ENCODE measurements at places on chromosomes 12 and 14. TPM values are rescaled to one million over a fixed set of nuclear protein-coding genes. Genes with fewer than 3 reads are reported as not detected.

CCDC88C gene
- total RNA-seq: 4.4 TPM

EGLN3 gene
- total RNA-seq: 122 TPM

IGFBP6 gene
- 99.0 TPM for total RNA-seq

MYO1H gene
- 0.16 TPM for total RNA-seq

CLEC1B gene
- not detected for total RNA-seq

AMN gene
- not detected for total RNA-seq

LUM gene
- 130 TPM for total RNA-seq

TEX52 gene
- not detected for total RNA-seq

COX8C gene
- not detected for total RNA-seq

ABCD2 gene
- total RNA-seq: 9.9 TPM

SSPN gene
- 52.4 TPM for total RNA-seq

A2ML1 gene
- total RNA-seq: not detected

PPM1H gene
- 5.0 TPM for total RNA-seq

KCNH5 gene
- total RNA-seq: not detected

OAS1 gene
- total RNA-seq: 8.4 TPM

CRACR2A gene
- 10.9 TPM for total RNA-seq

HOXC12 gene
- not detected for total RNA-seq

DNA sequence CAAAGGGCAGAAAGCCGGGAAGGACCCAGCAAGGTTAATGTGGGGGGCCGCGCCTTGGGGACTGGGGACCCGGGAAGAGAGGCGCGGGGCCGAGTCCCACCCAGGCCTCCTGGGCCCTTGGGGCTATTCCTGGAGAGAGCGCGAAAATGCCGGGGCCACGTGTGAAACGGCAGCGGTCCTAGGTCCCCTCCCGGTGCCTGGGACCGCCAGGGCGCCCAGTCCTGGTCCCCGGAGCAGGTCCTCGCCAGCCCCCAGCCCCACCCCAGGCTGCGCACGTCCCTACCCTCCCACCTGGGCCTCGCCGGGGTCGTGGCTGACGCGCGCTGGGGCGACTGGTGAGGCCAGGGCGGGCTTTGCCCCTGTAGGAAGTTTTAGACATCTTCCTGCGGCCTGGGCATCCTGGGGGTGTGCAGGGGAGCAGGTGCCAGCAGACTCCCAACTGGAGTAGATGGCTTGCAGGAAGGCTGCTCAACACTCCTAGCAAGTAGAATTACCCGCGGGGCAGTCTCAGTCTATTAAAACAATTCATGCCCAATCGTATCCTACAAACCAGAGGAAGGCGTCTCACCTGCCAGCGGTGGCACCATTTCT lies 708 bp downstream of the FAR2 start:
- DNase-seq: no peak

GRCh38 chr12:116881325-116881876 lies at the start of gene HRK:
Gene HRK (minus strand): TSS chr12:116881441. CDS start chr12:116881307, 134 bp downstream.
- no peak for DNase-seq

GRCh38 chr14:65920996-65921395 lies 508.5 kb downstream of the FUT8 start:
- DNase-seq: no peak

DNA sequence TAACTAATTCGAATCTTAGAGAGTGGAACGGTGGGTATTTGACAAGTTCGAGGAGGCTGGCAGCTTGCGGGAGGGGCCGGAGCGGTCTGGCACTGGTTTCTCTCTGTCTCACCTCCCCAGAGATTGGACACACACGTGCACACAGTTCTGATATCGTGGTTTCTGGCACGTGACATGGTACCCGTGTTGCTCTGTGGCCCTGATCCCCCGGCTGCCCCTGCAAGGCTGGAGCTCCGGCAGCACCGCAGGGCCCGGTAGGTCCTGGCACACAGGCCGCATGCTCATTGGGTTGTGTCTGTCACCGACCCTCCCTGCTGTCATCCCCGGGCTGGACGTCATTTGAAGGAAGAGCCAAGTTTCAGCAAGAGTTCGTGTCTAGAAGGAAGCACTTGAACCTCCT lies 82.7 kb downstream of the PPP2R5C start:
- DNase-seq: no peak

DNA sequence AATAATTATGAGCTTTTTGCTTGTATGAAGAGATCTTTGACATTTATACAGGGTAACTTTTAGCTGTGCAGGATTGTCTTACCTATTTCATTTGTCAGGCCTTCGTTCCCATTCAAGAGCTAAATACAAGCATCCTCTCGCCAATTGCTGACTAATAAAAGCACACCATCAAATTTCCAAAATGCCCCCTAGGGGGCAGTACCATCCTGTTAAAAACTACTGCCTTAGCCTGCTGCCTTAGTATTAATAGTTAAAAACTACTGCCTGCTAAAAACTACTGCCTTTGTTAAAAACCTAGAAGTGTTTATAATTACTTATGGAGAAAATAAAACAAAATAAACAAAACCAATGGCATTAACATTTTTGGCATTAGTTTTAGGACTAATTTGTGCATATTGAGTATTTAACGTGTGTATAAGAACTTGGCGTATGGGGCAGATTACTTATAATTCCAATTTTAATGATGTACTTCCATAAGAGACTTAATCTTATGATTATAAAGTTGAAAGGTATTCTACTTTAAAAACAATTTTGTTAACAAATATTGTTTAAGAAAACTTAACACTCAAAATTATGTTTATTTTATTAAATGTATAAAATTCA lies 3.0 kb upstream of the IFI27L2 start:
- peak; percentile 75 for DNase-seq

GRCh38 chr12:123076604-123077297 lies 74.1 kb downstream of the PITPNM2 start:
- no peak for DNase-seq

GRCh38 chr14:100534528-100535286 lies 52.5 kb downstream of the BEGAIN start:
- peak; percentile 43 for DNase-seq

- no peak for DNase-seq
Measured at GRCh38 chr14:56211084-56211483, 92.9 kb downstream of the PELI2 start.

DNA sequence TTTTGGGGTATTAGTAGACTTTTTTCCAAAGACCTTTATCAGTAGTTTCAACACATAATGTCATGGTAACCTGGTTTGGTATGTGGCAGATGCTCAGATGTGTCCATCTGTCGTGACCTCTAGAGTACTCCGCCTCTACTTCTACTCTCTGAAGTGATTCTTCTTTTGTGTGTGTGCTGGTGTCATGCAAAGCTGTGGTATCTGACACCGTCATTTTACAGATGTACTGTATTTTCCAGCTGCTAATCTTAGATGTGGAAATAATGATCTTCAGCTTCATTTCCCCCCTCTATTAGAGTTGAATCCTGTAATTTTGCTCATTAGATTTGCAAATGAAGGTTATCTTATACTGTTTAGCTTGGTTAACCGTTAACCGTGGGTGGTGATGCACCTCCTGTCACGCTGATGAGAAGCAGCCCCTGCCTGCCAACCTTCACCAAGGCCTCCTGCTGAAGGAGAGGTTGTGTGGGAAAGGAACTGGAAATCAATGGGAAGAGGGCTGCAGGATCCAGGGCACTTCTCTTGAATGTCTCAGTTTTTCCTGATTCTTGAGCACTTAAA lies 222.4 kb upstream of the AMIGO2 start:
- DNase-seq: no peak

DNA sequence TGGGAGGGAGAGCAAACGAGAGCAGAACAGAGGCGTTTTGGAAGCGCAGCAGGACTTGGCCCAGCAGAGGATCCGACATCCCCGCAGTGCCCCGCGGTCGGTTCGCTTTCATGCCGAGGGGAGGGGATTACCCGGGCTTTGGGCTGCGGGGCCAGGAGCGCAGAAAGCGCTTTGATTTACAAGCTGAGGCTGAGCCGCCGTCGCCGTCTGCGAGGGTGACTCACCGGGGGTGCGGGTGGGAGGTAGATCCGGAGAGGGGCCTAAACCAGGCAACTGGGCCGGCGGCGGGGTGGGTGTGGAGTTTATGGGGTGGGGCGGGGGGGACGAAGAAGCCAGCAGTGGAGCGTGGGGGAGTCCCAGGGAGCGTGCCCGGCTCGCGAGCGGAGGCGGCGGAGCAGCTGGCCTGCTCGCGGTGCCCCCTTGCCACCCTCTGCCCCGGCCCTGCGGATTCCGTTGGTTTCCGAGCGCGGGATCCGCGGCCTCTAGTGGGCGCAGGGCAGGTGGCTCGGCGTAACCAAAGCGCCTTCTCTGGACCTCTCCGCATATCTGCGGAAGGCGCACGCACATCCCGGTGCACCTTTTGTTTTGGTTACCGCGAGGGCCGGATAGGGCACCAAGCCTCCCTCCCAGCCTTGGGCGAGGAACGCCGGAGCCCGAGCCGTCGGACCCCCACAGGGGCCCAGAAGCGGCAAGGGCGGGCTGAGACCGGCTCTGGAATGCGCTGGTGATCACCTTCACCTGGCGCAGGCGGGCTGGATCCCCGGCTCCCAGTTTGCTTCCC lies 2.6 kb downstream of the SIX4 start:
- DNase-seq: no peak

DNA sequence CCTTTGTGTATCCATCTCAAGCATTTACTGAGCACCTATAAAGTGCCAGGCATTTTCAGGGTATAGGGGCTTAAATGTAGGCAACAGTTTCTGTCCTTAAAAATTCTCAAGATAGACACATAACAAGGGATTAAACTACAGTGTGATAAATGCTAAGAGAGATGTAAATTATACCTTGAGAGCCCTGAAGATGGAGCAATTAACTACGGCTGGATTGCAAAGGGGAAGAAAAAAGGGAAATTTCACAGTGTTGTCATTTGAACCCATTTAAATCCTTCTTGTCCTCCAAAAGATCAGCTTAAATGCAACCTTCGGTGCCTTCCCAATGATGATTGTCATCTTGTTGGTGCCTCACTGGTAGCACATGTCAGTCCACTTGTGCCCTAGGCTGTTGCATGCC lies 11.5 kb upstream of the IL26 start:
- no peak for DNase-seq

- no peak for DNase-seq
Measured at GRCh38 chr12:3032770-3033538, 44.2 kb upstream of the TSPAN9 start.

GRCh38 chr14:90263748-90264449 lies 7.5 kb downstream of the PSMC1 start:
- no peak for DNase-seq

GRCh38 chr12:104360157-104360556 lies 56.6 kb downstream of the EID3 start:
- DNase-seq: no peak

DNA sequence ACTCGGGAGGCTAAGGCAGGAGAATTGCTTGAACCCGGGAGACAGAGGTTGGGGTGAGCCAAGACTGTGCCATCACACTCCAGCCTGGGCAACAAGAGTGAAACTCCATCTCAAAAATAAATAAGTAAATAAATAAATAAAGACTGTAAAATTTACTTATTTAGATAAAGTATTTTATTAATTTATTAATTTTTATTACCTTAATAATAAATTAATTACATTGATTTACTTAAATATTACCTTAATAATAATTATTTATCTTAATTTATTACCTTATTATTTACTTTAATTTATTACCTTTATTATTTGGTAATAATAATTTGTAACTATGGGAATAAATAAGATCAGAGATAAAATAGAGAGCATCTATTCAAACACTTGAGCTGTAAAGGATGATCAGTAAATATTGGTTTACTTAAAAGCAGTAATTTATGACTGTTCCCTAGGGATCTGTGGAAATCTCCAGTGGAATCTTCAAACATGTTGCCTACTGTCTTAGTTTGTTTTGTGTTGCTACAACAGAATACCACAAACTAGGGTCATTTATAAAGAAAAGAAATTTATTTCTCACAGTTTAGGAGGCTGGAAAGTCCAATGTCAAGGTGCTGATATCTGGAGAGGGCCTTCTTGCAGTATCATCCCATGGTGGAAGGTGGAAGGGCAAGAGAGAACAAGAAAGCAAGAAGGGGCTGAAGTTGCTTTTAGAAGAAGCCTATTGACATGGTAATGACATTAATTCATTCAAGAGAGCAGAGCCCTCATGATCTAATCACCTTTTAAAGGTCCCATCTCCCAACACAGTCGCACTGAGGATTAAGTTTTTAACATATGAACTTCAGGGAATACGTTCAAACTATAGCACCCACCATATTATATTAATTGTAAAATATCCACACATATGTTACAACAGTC lies 37.1 kb downstream of the SOCS2 start:
- DNase-seq: no peak

DNA sequence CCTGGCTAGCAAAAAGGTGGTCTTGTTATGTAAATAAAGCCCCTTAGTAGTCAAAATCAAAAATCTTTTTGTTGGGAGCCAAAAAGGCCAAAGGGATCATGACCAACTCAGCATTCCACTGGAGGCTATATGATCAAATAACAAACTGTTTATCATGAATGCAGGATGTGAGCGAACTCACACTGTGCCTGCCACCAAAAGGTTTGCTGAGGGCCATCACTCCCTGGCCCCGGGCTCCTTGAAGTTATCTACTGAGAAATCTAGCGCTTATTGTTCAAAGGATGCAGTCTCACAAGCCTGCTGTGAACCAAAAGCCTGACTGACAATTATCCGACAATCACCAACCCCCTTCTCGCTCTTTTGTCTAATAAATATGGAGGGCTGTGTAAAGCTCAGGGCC lies 107.2 kb upstream of the DDHD1 start:
- no peak for DNase-seq

GRCh38 chr14:100994756-100995330 lies 91.3 kb upstream of the RTL1 start:
- no peak for DNase-seq

DNA sequence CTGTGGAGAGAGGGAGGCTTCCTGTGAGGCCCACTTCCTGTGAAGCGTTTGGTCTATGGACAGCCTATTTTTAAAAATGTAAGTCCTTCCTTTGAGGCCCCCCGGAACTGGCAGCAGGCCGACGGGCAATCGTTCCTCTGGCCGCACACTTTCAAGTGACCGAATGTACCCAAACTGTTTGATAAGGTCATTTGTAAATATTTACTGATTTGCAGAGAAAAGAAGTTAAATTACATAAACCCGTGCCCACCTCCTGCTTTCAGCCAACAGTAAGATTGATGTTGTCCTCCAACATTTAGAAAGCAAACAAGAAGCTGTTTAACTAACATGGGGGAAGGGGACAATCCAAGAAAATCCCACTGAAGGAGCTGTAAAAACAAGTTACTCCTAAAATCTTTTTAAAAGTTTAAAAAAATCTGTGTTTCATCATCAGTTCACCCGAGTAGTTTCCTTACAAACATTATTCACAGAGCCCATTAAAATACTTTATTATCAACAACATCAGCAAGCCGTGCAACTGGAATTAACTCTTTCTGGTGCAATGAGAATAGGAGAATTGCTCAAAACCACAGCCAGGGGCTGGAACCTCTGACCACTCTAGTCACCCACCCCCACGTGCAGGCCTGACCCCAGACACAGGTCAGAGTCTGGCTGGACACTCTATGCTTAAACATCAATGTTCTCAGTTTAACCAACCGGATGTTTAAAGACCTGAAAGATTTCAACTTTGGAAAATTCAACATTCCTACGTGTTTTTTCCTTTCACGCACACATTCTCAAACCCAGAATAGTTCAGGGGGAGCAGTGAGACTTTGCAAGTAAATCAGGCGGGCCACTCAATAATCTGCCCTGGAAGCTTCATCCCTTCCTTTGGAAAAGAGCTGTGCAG lies 65.3 kb downstream of the FOXN3 start:
- DNase-seq: no peak

GRCh38 chr12:20624718-20625117 lies 70.4 kb upstream of the SLCO1C1 start:
- no peak for DNase-seq

GRCh38 chr14:101774814-101775213 lies 13.3 kb downstream of the PPP2R5C start:
- DNase-seq: no peak

GRCh38 chr14:49545071-49545470 lies 41.1 kb downstream of the RPS29 start:
- no peak for DNase-seq
